ENCODE measurements at places on chromosomes 5 and 9.

- peak; percentile 43 for DNase-seq
These were observed 182.7 kb downstream of the SMC2 start for GRCh38 chr9:104276709-104277245.

- DNase-seq = no peak
These were observed 503.6 kb downstream of the SEMA5A start for GRCh38 chr5:9042241-9042640.

DNA sequence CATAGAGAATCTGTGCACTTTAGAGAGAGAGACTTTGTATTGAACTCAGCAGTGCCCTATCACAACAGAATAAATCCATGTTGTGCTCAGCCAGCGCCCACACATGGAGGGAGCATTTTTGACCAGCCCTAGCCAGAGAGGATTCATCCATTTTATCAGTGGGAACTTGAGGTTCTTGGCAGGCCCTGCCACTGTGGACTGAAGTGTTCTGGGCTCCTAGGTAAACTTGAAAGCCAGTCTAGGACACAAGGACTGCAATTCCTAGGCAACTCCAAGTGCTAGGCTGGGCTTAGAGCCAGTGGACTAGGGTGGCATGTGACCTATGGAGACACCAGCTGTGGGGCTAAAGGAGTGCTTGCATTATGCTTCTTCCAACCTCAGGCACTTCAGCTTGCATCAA is 523.5 kb downstream of the CDH12 start:
- DNase-seq = no peak

DNA sequence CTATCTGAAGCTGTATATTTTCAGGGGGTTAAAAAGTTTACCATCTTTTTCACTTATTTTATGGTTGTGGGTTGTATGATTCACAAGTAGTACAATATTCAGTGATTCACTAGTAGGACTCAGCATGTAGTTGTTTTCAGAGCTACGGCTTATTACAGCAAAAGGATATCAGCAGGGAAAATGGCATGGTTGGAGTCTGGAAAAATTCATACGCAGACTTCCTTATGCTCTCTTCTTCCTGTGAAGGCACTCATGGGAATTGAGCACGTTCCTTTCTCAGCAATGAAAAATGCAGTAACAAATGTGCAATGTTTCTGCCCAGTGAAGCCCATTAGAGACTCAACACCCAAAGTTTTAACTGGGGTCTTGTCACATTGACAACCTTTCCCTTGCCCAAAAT is 250.5 kb downstream of the KCNN2 start:
- no peak for DNase-seq

GRCh38 chr5:95818181-95819147 is 4.1 kb downstream of the GLRX start:
- no peak for DNase-seq

DNA sequence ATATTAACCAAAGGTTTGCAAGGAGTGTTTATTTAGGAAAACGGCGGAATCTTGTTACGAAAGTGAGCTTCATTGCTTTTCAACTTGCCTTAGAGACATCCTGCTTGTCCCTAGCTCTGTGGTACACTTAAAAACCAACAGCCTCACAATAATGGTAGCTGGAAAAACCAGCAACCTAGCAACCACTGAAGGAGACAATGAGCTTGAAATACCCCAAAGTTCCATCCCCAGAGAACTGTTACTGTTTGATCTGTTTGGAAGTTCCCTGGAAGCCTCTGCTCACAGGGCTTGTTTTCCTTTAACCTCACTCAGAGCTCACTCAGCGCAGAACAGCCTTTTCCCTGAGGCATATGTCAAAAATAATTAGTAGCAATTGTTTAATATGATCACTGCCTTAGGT is 43.2 kb downstream of the SH3TC2 start:
- DNase-seq = no peak

DNA sequence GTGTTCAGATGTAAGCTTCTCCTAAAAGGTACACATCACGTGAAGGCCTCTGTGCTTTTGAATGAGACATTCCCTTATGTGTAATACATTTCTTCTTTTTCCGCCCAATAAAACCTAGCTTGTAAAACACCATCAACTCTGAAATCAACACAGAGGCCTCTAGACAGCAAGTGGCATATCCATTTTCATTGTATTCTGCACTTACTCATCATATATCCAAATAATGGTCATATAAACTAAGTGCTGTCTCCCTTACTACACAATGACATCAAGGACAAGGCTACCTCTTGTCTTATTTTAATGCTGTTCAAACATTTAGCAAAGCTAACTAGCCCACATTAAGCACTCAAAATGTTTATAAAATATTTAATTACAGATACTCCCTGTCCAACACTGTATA is 108.5 kb downstream of the ELAVL2 start:
- DNase-seq = no peak

DNA sequence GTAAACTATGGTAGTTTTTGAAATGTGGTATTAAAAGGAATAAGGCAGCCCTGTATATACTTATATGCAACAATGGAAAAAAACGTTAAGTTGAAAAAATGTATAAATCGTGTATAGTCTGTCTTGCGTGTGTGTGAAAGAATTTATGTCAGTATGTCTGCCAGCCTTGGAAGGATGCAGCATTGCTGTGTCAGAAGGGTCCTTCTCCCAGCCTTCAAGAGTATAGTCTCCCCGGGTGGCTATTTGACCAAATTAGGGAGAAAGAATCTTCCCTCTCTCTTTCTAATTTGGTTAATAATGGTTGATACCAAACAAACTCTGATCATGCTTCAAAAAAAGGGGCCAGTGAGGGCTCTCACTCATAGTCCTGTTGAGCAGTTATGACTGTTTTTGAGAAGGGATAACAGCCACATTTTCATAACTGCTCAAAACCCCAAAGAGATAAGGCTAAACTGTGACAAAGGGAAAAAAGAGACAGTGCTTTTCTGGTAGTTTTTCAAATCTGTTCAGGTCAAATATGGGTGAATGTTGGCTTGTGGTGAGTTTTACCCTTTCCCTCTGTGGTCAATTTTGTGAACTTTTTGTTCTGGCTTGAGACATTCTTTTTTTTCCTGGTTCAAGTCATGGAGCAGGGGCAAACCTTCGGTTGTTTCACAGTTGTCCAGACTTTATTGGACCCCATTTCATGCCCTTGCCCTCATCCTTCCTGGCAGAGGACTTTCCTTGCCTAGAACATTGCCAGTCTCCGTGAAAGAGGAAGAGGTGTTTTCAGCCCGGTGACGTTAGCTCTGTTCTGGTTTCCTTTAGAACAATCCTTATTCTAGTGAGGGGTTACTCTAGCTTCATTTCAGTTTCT is 21.0 kb downstream of the SNX30 start:
- DNase-seq = no peak

DNA sequence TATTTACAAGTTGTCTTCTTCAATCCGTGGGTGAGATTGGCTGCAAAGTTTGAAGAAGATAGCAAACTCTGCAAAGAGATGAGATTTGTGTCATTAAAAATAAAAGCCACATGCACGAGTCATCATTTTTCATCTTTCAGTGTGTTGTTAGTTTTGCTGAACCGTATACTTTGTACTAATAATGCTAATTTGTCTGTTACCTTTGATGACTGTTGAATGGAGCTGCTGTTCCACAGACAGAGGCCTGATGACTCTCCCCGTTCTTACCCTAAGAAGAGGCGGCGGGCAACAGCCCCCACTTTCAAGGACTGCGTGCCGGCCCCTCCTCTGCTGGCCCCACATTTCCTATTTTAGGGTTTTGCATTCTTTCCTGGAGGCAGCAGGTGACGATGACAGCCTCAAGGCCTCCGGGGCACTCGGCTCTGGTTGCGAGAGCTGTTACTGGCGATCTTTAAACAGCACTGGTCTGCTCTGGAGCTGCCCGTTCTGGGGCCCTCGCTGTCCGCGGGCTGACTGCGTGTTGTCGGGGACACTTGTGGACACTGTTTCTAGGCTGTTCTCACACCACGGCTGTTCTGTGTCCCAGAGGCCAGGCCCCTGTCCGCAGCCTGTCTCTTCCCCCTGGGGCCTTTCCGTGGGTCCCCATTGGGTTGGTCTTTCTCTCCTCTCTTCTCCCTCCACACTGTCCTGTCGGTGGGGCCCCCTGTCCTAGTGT is 35.1 kb downstream of the NDUFS6 start:
- no peak for DNase-seq

GRCh38 chr5:157046041-157046440 is 12.9 kb downstream of the HAVCR1 start:
- no peak for DNase-seq

DNA sequence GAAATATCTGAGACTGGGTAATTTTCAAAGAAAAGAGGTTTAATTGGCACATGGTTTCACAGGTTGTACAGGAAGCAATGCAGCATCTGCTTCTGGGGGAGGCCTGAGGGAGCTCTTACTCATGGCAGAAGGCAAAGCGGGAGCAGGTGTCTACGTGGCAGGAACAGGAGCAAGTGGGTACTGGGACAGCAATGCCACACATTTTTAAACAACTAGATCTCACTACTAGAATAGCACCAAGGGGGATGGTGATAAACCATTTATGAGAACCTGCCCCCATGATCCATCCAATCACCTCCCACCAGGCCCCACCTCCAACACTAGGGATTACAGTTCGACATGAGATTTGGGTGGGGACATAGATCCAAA is 47.6 kb upstream of the HOMER1 start:
- DNase-seq = no peak

GRCh38 chr5:44935262-44935661 is 126.5 kb downstream of the MRPS30 start:
- no peak for DNase-seq
